ENCODE measurements at places on chromosomes 11 and 22. TPM values are rescaled to one million over a fixed set of nuclear protein-coding genes. Genes with fewer than 3 reads are reported as not detected.

The EHF gene
- not detected for total RNA-seq

The OR51B5 gene
- not detected for total RNA-seq

- DNase-seq: no peak
Measured at GRCh38 chr11:126304457-126305075, 706 bp downstream of the DCPS start.

GRCh38 chr11:12174477-12175143 lies 64.2 kb downstream of the MICAL2 start:
- DNase-seq: peak; percentile 89

The FAM118A gene
- 11.1 TPM for total RNA-seq

- peak; percentile 86 for DNase-seq
Measured at GRCh38 chr22:42930810-42931420, 73.8 kb upstream of the ARFGAP3 start.

GRCh38 chr11:98056945-98057344 lies 963.8 kb upstream of the CNTN5 start:
- DNase-seq: no peak
